Putamen (tissue), 1 donor: ENCODE measurements at places on chromosomes 2 and 18.

GRCh38 chr18:3703732-3704176 is 253.8 kb downstream of the TGIF1 start:
- peak; percentile 58 for DNase-seq

DNA sequence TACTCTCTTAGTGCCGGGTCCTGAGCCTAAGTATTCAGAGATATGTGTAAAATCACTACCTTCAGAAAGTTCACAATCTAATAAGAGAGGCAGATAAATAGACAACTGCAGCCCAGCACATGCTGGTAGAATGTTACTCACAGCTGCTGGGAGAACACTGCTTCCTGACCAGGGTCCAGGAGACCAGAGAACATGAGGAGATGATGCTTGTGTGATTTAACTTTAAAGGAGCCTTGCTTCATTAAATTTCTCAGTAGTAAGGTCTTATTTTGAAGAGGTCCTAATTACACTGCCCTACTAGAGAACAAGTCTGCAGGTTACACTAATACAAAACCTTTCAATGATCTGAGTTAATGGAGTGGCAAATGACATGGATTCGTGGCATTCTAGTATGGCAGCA is 209.9 kb upstream of the TRIB2 start:
- DNase-seq, result no peak

GRCh38 chr2:128774320-128775216 is 455.9 kb upstream of the HS6ST1 start:
- DNase-seq, result no peak

DNA sequence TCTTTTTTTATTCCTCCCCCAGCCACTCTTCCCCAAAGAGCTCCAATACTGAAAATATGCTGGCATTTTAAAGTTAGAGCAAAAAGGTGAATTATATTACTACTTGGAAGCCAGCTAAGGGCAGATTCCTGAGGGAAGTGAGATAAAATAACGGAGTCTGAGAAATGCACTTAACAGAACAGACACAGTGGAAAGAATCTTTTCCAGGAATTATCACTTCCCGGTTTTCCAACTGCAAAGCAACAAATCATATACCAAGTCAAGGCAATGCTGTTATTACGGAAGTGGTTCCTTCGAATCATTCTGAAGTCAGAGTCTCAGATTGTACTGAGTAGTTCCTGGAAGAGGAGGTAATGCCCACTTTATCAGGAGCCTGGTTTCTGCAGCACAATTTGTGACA is 435.0 kb upstream of the SPRED2 start:
- no peak for DNase-seq

DNA sequence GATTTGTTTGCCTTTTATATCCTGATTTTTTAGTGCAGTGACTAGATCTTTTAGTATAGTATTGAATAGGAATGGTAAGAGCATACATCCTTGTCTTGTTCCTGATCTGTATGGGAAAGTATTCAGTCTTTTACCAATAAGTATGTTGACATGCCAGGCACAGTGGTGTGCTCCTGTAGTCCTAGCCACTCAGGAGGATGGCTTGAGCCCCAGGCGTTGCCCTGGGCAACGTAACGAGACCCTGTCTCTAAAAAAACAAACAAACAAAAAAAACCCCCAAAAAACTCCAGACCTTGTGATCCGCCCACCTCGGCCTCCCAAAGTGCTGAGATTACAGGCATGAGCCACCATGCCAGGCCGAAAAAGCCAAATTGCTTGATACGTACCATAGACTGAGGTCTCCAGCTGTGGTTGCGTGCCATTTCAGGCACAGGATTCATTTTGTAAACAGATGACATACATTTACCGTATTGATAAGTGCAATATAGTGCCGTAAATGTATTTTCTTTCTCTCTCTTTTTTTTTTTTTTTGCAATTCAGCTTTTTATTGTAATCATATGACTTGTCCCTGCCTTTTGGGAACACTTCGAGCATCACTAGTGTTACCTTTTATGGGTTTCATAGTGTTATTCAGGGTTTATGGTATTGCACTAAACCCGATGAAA is 18.5 kb downstream of the BIRC6 start:
- no peak for DNase-seq

- no peak for DNase-seq
These were observed 18.0 kb upstream of the HK2 start for GRCh38 chr2:74815941-74816340.

GRCh38 chr2:95294579-95295250 is 2.4 kb upstream of the KCNIP3 start:
- DNase-seq, result no peak

GRCh38 chr2:201433394-201433995 is 17.8 kb downstream of the TRAK2 start:
- DNase-seq, result no peak

GRCh38 chr2:236366397-236366796 is 102.2 kb upstream of the ASB18 start:
- DNase-seq, result no peak

DNA sequence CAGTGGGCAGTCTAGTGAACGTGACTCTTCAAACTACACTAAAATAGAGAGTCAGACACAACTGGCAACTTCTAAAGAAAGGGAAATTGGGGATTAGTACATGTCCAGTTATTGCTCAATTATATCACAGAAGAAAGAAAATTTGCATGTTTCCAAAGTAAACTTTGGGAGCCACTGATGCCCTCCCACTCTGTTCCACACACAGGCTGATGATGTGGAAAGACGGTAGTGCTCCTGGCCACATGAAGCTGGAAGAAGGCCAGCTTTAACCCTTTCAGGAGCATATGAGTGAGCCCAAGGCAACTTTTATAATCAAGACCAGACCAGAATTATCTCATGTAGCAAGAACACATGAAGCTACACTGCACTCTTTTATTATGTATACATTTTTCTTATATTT is 141.0 kb downstream of the NR4A2 start:
- DNase-seq, result no peak

GRCh38 chr2:241957276-241957675 is 87.7 kb downstream of the RTP5 start:
- DNase-seq, result no peak

- no peak for DNase-seq
These were observed 381.7 kb downstream of the NUP35 start for GRCh38 chr2:183505911-183506310.

GRCh38 chr2:207122651-207123334 is 43.0 kb downstream of the KLF7 start:
- no peak for DNase-seq

GRCh38 chr2:216298719-216299495 is 73.4 kb downstream of the MARCHF4 start:
- no peak for DNase-seq

- DNase-seq, result no peak
These were observed 405 bp downstream of the PPP3R1 start for GRCh38 chr2:68251855-68252399.

DNA sequence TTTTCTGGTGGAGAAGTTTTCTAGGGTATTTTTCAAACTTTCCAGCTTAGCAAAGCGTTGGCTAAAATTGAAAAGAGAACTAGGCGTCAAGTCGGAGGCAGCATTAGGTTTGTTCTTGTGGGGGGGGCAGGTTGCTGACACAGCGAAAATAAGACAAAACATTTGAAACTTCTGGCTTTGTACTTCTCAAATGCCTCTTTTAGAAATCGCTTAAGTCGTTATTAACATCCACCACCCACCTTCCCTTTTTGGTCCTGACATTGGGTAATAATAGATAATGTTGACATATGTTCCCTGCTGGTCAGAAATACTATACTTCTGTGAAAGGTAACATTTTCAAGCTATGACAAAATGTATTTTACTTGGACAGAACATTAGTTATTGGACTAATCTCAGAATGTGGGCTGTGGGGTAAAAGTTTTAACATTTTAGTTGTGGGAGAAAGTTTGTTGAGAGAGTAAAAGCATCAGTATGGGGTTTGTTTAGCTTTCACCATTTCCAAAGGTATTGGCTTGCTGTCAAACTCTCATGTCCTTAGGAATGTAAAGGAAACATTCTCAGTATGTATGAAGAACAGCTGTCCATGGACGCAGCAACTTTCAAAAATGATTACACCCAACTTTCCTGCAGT is 88.1 kb upstream of the ZEB2 start:
- no peak for DNase-seq

- DNase-seq, result no peak
These were observed 737.6 kb upstream of the TMEFF2 start for GRCh38 chr2:192932376-192932775.

DNA sequence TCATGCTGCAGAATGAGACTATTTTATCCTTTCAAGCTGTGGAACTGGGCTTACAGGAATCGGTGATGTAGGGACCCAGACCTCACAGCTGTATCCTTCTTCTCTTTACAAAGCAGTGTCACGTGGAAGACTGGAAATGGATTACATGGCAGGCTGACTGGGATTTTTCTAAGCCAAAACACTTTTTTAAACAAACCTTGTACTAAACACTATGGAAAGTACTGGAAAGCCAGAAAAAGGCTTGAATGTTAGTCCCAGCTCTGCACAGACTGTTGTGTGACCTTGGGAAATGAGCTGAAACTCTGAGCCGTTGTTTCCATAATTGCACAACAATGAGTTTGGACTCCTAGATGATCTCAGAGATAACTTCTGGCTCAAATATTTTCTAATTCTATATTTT is 7.6 kb upstream of the ADAM23 start:
- DNase-seq, result no peak

DNA sequence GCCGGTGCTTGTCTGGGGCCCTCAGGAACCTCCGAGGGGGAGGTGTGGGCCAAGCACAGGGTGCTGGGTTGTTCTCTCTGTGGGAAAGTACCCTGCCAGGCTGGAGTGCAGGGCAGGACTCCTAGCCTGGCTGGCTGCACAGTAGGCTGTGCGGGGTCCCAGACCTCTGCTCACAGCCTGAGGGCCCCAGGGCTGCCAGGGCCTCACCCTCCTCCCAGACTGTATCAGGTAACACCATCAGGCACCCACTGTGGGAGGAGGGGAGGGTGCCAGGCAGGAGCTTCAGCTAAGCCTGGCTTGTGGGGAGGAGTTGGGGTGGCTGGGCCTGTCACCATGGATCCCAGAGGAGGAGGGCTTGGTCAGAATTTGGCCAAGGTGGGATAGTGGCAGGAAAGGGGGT is 211.9 kb upstream of the SMAD2 start:
- no peak for DNase-seq

GRCh38 chr18:32368170-32368569 is 102.5 kb downstream of the GAREM1 start:
- DNase-seq, result no peak

- no peak for DNase-seq
These were observed 38.6 kb upstream of the CCDC102B start for GRCh38 chr18:68759308-68759707.

- no peak for DNase-seq
These were observed 55.4 kb downstream of the CWC22 start for GRCh38 chr2:179951680-179952079.

- DNase-seq, result no peak
These were observed 3.8 kb upstream of the OSR1 start for GRCh38 chr2:19362094-19362754.

GRCh38 chr2:55590810-55591440 is 26.5 kb downstream of the PPP4R3B start:
- peak; percentile 55 for DNase-seq

DNA sequence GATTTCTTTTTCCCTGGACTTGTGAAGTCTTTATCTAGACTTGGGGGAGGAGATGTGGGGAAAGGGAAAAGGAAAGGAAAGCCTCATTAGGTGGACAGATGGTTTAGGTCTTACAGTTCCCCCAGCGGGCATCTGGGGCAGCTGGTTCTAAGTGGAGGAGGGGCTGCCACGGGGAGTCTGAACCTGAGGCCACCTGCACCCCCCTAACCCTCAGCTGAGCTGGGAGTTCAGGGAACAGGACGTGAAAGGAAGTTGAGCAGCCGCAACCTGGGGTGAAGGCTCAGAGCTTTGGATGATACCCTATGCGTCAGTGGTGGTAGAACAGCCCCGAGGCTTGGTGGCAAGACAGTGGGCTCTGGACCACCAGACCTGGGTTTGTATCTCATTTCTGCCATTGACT is 26.8 kb downstream of the ITM2C start:
- no peak for DNase-seq

DNA sequence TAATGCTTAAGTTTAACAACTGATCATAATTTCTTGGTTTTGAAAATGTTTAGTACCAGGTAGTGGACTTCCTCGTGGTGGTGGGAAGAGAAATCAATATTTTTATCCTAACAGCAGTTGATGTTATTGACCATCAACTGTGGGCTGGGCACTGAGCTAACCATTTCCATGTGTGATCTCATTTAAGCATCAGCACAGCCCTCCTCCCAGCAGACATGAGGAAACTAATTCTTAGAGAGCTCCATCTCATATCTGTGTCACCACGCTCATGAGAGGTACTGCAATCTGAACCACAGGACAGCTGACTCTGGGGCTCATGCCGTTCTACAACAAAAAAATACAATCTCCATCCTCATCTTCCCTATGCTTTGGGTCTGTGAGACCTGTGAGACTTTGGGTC is 332.8 kb upstream of the RAB12 start:
- no peak for DNase-seq

DNA sequence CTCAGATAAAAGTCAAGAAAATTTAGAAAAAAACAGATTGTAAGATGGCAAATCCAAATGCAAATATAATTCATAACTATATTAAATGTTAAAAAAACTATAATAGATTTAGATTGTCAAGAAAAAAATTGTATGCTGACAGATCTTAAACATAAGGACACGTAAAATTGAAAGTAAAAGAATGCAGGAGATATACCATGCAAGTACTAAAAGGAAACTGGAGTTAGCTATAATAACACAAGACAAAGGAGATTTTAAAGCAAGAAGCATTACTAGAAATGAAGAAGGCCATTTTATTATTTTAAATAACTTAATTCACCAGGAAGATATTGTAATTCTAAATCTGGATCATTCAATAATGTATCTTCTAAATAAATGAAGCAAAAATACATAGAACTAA is 48.3 kb downstream of the TTC21B start:
- DNase-seq, result no peak

DNA sequence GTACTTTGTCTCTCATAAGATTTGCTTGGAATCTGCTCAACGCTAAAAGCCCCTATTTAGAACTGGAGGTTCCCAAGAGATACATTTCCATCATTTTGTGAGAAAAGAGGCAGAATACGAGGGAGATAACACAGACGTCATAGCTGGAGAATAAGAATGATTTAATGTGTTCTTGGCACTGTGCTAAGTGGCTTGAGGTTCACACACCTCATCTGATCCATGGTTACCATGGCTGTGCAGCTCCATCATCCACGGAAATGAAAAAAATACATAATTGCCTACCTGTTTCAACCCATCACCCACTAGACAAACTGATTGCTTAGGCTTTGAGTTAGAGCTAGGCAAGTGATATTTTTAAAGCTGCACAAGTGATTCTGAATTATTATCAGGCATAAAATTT is 227.6 kb downstream of the SLC8A1 start:
- DNase-seq, result no peak

GRCh38 chr2:184730288-184730687 is 132.0 kb downstream of the ZNF804A start:
- DNase-seq, result no peak

- DNase-seq, result no peak
These were observed 20.0 kb upstream of the MTCL1 start for GRCh38 chr18:8685141-8685913.

- DNase-seq, result no peak
These were observed 188.9 kb upstream of the FAM98A start for GRCh38 chr2:33788044-33788443.
